ENCODE measurements at places on chromosomes 13 and 19.

DNA sequence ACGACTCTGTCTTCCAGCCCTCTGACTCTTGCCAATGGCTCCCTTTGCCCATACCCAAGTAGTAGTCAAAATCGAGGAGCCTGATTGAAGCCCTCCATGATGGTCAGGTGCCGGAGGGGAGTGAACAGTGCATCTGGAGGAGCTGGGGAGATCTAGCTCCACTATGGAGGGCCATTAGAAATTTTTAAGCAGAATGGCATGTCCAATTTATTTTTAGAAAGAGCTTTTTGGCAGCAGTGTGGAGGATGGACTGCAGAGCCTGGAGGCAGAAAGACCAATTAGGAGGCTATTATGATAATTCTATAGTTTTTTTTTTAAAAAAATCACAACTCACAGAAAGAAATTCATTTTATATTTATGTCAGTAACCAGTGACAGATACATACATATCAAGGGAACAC, 92.7 kb upstream of the SLC7A1 start:
- no peak for DNase-seq

- no peak for DNase-seq
Measured at GRCh38 chr13:39095500-39095899, 57.2 kb downstream of the NHLRC3 start.

DNA sequence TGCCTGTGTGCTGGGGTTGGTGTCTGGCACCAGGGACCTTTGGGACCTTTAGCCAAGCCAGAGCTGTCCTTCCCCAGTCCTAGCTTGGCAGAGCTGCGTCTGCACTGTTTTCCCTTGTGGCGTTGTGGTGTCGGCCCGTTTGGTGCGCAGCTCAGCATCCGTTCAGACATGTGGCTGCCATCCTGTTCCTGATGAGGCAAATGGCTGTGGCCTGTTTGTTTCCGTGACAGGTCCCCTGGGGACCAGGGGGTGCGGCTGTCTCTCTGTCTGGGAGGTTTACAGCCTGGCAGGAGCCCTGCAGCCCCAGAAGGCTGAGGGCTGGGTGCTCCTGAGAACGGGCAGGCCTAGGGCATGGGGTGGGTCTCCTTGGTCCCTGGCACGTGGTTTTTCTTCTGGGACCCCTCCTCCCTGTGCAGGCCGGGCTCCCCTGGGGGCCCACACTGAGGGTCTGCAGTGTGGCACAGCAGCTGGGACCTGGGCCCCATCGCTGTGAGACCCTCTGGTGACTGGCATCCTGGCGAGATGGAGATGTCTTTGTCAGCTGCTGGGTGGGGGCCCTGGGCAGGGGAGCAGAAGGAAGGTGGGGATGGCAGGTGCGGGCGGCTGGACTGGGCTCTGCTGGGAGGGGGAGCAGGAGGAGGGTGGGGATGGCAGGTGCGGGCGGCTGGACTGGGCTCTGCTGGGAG, 4.0 kb downstream of the SPPL2B start:
- DNase-seq = no peak

DNA sequence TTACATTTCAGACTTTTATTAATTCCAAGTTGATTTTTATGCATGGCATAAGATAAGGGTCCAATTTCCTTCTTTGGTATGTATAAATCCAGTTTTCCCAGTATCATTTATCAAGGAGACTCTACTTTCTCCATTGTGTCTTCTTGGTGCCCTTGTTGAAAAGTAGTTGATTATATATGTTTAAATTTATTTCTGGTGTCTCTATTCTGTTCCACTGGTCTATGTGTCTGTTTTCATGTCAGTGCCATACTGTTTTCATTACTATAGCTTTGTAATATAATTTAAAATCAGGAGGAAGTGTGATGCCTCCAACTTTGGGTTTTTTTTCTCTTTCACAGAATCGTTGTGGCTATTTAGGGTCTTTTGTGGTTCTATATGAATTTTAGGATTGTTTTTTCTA, 233.0 kb downstream of the DCT start:
- no peak for DNase-seq

GRCh38 chr13:25406377-25406776, 34.6 kb downstream of the ATP8A2 start:
- no peak for DNase-seq
